NCI-H2029 treated with DMSO at 0.1 percent for 48 hours (cell line): ENCODE measurements at places on chromosomes 3 and 15.

- DNase-seq = no peak
Observed at GRCh38 chr3:47865192-47865591, 62.3 kb downstream of the DHX30 start.

DNA sequence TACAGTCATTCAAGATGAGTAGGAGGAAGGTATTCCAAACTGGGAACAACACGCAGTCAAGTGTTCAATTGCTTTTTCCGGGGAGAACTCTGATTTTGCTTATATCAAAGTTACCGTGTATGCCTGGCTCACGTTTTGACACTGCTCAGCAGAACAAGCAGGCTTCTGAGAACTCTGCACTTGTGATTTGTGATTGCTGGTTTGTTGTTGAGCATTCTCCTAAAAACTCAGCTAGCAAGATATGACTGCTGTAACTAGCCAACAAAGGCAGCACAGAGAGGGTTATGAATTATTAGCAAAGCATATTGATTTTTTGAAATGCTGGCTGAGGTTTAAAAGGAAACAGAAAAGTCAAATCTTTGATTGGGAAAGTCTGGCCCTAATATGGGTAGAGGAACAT is 151.7 kb downstream of the ZPLD1 start:
- no peak for DNase-seq

- DNase-seq = no peak
Observed at GRCh38 chr3:73933585-73933984, 308.8 kb upstream of the PDZRN3 start.

GRCh38 chr3:13567684-13568514 is 19.0 kb downstream of the FBLN2 start:
- DNase-seq = no peak

GRCh38 chr3:52068730-52069129 is 12.4 kb upstream of the DUSP7 start:
- no peak for DNase-seq

DNA sequence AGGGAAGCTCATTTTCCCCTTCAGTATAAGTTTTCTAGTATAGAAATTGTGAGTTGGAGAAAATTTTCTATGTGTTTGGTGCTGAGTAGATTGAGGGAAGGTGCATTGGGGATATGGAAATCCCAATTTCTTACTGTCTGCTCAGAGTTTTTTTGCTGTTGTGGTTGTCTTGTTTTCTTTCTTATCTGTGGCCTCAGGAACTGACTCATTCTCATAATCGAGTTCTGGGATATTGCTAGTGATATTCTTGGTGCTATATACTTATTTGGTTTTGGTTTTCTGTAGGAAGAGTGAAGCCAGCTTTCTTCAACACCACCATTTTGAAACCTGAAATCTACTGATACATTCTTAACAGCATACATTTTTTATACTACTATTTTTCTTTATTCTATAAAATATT is 869.2 kb downstream of the DIPK2A start:
- DNase-seq = no peak

GRCh38 chr3:108378153-108378951 is 82.0 kb downstream of the HHLA2 start:
- no peak for DNase-seq

DNA sequence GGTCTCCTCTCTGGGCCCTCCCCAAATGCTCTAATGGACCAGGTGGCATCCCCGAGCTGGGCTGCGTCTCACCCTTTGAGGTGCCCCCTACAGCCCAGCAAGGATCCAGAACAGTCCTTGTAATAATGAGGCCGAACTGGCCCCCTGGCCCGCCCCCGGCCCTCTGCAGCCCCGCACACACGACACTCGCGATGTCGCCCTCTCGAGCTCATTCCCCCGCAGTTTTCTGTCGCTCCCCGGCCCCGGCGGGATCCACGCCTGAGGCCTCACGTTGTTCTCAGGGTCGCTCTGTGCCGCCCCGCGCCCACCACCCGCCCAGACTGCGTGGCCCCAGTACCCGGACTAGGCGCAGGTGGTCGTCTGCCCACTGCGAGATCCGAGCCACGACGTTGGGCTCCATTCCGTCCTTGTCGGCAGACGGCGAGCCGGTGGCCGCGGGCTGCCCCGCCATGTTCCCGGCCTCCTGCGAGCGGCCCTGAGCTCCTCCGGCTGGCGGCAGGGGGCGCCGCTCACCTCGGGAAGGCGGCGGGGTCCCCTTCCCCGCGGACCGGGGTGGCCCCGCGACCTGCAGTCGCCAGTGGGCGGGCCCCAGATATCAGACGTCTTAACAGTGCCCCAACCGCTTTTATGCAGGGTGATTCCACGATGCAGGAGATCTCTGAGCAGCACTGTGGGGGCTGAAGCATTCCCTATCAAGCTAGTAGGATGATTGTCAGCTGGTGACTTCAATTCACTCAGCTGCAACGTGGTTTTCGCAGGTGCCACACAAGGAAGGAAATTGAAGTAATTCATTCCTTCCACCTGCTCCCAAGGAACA is at the start of gene C3orf33:
Gene C3orf33, minus strand, starts transcription at position 477 of the 817 bp plus-strand sequence. Its CDS starts 26 bp downstream, at position 451.
- peak; percentile 7 for DNase-seq

GRCh38 chr3:27677565-27677964 is 44.6 kb downstream of the EOMES start:
- DNase-seq = no peak

- DNase-seq = no peak
Observed at GRCh38 chr3:138359919-138360868, 11.8 kb downstream of the MRAS start.

DNA sequence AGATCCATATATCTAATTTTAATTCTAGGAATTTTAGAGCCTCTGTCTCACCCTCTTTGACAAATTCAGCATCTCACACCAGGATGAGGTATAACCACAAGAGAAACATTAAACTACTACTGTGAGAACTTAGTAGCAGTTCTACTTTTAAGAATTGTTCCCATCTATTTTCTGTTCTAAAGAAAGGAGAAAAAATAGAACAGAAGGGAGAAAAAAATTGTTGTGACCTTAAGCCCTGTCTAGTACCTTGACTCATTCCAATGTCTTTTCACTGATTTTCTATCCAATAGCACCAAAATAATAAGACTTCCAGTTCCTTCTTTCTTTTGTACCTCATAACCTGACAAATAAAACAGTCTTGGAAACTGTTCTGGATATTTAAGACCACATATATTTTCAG is 37.0 kb downstream of the FRMD5 start:
- no peak for DNase-seq

- DNase-seq = no peak
Observed at GRCh38 chr15:85726454-85726853, 68.3 kb downstream of the KLHL25 start.

DNA sequence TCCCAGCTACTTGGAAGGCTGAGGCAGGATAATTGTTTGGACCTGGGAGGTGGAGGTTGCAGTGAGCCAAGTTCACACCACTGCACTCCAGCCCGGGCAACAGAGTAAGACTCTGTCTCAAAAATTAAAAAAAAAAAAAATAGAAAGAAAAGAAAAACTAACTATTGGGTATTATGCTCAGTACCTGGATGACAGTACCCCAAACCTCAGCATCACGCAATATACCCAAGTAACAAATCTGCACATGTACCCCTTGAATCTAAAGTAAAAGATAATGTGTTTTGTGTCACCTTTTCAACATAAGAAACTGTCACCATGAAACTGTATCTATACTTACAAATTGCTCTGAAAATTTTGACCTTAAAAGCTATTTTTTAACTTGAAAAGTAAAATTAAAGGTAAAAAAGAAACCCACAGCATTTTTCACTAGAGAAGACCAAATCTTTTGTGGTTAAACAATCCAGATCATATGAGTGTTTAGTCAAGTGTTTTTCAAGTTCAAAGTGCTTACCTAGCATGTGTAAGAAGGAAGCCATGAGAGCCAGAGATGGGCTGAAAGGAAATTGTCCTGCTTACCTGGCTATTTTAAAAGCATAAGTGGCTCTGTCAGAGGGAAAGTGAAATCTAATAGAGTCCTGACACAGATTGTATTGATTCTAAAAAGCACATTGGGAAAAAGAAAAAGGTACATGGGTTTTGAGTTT is 50.5 kb downstream of the MYO1E start:
- DNase-seq = no peak

GRCh38 chr3:186534113-186534669 is 10.0 kb downstream of the CRYGS start:
- no peak for DNase-seq

DNA sequence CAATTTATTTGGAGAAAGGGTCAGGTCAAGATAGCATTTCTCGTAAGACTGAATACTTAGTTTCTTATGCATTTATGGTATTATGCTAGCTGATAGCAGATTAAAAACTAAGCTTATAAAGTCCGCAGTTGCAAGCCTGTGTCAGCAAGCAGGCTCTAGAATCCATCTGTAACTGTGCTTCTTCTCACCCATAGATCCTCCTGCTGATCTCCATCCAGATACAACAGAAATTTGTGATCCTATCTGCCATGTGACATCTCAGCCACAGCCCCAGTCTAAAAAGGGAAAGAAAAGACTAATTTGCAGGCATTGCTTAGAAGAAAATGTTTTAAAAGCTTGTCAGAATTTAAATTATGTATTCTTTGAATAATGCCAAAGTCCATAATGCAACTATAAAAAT is 265.4 kb upstream of the CCDC54 start:
- DNase-seq = no peak

DNA sequence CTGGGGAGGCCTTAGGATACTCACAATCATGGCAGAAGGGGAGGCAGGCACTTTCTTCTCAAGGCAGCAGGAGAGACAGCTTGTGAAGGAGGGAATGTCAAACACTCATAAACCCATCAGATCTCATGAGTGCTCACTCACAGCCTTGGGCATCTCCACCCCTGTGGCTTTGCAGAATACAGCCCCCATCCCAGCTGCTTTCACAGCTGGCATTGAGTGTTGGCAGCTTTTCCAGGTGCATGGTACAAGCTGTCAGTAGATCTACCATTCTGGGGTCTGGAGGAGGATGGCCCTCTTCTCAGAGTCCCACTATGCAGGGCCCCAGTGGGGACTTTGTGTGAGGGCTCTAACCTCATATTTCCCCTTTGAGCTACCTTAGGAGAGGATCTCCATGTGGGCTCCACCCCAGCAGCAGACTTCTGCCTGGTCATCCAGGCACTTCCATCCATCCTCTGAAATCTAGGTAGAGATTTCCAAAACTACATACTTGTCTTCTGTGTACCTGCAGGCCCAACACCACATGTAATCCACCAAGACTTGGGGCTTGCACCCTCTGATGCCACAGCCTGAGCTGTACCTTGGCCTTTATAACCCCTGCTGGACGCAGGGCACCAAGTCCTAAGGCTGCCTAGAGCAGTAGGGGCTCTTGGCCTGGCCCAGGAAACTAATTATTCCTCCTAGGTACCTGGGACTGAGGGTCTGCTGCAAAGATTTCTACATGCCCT is 404.2 kb upstream of the EPHA6 start:
- no peak for DNase-seq

- no peak for DNase-seq
Observed at GRCh38 chr15:90336705-90337141, 15.4 kb upstream of the ZNF774 start.

GRCh38 chr3:111238885-111239284 is 167.3 kb downstream of the NECTIN3 start:
- DNase-seq = no peak

DNA sequence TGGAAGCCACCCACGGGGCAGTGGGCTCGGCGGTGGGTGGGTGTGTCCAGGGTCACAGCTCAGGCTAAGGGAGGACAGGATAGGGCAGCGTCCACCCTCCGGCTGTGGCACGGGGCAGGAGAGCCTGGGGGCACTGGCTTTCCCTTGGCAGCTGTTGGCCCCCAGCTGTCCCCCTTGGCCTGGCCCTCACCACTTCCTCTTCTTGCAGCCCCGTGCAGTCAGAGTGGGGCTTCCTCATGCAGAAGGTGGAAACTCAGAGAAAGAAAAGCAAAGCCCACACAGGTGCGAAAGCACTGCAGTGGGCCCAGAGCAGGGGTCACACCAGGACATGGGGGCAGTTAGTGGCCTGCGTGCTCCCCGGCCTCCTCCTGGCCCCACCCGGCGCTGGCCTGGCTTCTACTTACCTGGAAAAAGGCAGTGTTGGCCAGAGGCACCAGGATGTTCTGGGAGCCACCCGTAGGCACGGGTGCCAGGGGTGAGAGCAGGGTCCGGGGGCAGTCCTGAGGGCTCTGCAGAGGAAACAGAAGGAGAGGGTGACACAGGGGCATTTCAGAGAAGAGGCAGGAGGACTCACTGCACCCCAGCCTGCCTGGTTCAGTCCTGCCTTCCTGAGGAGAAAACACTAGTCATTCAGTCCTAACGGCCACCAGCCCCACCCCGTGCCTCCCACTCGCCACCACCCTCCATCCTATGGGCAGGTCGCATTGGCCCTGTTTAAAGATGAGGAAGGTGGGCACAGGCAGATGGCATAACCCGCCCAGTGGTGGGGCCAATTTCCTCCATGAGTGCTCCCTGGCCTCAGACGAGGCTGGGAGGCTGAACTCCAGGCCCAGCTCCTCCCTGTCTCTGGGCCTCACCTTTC is 28.3 kb downstream of the PLXND1 start:
- no peak for DNase-seq

DNA sequence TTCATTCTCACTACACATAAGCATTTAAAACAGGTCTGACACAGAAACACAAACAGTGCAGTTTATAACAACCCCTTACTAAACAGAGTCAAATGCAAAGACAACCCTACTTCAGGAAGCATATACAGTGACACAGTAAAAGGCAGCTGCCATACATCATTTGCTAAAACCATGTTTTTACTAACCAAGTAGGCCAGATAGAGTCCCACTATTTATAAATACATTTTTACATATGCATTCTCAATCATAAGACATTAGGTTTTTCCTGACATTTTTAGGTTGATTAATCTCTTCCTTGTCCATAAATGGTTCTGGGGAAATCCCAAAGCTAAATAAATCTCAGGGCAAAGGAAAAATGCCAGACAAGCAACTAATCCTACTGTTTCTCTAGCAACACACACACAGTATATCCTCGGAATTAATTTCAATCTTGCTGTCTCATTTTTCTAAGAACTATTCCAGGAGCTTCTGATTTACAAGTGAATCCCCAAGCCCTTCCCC is 39.0 kb downstream of the CHAC1 start:
- no peak for DNase-seq

- no peak for DNase-seq
Observed at GRCh38 chr15:43513550-43513949, 3.9 kb upstream of the MAP1A start.

DNA sequence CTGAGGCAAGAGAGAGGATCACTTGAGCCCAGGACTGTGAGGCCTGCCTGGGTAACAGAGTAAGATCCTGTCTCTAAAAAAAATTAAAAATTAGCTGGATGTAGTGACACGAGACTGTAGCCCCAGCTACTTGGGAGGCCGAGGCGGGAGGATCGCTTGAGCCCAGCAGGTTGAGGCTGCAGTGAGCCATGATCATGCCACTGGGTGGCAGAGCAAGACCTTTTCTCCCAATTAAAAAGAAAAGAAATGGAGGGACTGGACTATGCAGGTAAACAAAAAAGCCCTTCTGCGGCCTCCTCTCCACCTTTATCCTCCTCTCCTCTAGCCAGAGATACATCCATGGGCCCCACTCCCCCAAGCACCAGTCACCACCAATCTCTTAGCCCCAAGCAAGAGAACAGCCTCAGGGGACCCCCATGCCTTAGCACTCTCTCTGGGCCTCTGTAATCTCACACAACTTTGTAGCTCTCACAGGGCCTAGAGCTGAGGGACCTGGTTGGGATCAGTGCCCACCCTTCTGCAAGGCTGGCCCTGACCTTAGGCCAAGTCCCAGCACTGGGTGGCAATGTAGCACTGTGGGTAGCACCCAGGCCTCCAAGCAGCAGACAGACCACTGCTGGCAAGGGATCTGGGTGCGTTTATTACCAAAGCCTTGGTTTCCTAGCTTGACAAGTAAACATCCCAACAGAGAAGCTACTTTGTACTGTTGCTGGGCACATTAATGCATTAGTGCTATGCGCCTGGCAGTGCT is 43.4 kb downstream of the FAM174B start:
- DNase-seq = no peak
